Stimulated activated CD4-positive, alpha-beta T cell treated with anti-CD3 and anti-CD28 coated beads, Interleukin-12 subunit alpha, Interleukin-12 subunit beta, amount 100 ng/mL, for 4 hours (primary cell): ENCODE measurements at places on chromosomes 3 and 15.

- no peak for DNase-seq
These were observed 38.1 kb upstream of the SPPL2A start for GRCh38 chr15:50803479-50804180.

GRCh38 chr15:101535170-101535902, 45.8 kb upstream of the PCSK6 start:
- DNase-seq = no peak

GRCh38 chr15:61731099-61731498, 329.1 kb downstream of the VPS13C start:
- DNase-seq = no peak

GRCh38 chr15:61396235-61396919, 167.3 kb upstream of the RORA start:
- no peak for DNase-seq

DNA sequence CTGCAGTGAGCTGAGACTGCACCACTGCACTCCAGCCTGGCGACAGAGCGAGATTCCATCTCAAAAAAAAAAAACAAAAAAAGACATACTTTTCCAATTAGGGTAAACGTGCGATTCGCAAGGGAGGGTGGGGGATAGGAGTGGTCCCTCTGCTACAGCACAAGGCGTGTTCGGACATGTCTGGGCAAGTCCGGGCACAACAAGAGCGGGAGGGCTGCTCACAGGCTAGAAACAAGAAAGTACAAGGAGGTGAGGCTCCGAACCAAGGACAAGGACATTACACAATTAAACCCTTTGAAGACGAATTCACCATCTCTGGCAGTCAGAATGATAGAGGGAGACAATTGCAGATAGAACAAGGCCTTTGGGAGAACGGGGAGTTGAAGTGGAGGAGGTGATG, 32.2 kb upstream of the BCL2A1 start:
- DNase-seq = no peak

GRCh38 chr3:31029706-31030105, 135.2 kb upstream of the GADL1 start:
- DNase-seq = no peak

DNA sequence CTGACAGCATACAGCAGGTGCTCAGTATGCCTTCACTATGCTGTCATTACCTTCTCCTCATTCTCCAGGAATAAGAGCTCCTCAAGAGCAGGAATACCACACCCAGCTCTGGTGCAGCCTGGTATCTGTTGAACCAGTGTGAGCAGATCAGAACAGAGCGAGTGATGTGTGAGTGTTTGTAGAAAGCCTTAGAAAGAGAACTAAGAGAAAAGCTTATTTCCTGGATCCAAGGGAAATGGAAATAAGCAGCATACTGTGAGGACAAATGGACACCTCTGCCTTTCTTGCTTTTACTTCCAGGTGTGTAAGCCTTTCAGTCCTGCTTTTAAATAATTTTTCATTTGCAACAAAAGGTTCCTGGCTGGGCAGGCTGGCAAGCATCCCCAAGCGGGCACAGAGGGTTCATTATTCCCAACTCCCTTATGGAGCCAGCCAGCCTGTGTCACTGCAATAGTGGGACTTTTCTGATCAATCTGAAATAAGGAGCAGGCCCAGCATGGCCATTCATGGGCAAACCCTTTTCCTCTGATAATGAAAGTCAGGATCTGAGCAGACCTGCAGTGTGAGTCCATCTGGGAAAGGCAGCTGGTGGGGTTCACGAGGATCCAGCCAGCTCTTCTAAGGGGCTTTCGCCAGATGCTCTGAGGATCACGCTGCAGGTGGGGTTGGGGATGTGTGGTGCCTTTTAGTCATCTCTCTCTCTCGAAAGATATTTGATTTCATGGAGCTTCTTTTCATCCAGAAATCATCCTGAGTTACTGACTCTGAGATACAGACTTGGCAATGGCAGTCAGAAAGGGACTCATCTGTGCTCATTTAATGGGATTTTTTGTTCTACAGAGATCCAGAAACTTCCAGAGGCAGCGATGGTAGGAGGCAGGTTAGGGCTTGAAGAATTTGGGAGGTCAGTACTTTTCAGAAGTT, 594.9 kb upstream of the CFAP20DC start:
- no peak for DNase-seq

DNA sequence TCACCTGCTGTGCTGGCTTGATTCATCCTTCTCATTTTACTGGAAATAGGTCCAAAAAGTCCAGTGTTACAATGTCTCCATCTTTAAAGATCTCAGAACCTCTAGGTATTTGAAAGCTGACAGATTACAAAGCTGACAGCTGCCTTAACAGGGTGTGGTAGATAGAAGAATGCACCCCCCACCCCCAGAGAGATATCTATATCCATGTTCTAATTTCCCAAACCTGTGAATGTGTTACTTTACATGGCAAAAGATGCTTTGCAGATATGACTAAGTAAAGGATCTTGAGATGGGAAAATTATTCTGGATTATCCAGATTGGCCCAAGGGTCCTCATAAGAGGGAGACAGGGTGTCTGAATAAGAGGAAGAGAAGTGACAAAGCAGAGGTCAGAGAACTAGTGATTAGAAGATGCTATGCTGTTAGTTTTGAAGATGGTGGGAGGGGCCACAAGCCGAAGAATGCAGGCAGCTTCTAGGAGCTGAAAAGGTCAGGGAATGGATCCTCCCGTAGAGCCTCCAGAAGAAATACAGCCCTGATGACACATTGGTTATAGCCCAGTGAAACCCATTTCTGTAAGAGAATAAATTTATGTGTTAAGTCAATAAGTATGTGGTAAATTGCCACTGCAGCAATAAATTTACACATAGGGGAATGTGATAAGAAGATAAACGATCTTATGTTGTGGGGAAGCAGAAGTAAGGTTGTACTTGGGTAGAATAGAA, 21.5 kb upstream of the FSTL1 start:
- DNase-seq = no peak

GRCh38 chr15:59349680-59350420, 22.8 kb downstream of the MYO1E start:
- no peak for DNase-seq

- no peak for DNase-seq
These were observed 2.1 kb downstream of the IDH2 start for GRCh38 chr15:90099868-90100831.

GRCh38 chr15:92118162-92118935, 264.8 kb downstream of the SLCO3A1 start:
- no peak for DNase-seq

DNA sequence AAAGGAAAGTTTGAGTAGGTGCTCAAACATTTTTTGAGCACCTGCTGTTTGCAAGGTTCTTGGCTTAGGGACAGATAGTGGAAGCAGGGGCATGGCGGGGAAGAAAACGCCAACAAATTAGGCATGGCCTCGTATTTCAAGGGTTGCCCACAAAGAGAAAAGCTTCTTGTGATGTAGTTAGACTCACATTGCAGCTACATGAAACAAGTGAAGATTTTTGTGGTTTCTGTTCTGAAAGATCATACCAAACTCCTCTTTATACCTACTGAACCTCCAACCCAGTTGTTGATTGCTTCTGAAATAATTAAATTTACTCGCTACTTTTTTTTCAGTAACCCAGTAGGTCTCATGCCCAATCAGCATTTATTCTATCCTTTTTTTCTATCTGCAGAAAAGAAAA, 23.5 kb upstream of the RARB start:
- no peak for DNase-seq
